Lung microvascular endothelial cell (primary cell): ENCODE measurements at places on chromosomes 1 and 21. TPM values are rescaled to one million over a fixed set of nuclear protein-coding genes. Genes with fewer than 3 reads are reported as not detected.

Gene KIRREL1
- 14.9 and 16.8 TPM in 2 replicates for total RNA-seq

Gene TNFRSF14
- total RNA-seq: 55.8 and 177 TPM in 2 replicates

Gene NUF2
- 1.6 and 6.5 TPM in 2 replicates for total RNA-seq

Gene CLDN8
- not detected in 2 replicates for total RNA-seq

Gene WNT9A
- 0.87 and 0.99 TPM in 2 replicates for total RNA-seq

Gene EPHA10
- total RNA-seq: not detected in 2 replicates

Gene HFM1
- total RNA-seq: 0.20 and 0.22 TPM in 2 replicates

Gene PEAR1
- 10.2 and 16.3 TPM in 2 replicates for total RNA-seq

Gene KANK4
- total RNA-seq: not detected in 2 replicates

Gene TTC3
- total RNA-seq: 99.4 and 127 TPM in 2 replicates

Gene RHD
- total RNA-seq: 0.20 and 0.44 TPM in 2 replicates

Gene MTFR1L
- total RNA-seq: 21.6 and 30.6 TPM in 2 replicates

Gene RBM11
- total RNA-seq: under 0.01 TPM in 1 of 2 replicates, not detected in the other

Gene KLF17
- not detected in 2 replicates for total RNA-seq

Gene LMO4
- 12.4 and 13.5 TPM in 2 replicates for total RNA-seq

Gene WNT3A
- not detected in 2 replicates for total RNA-seq

Gene CHRM3
- under 0.01 and 0.20 TPM in 2 replicates for total RNA-seq

Gene DPT
- total RNA-seq: not detected in 2 replicates
